Activated T-helper 1 cell treated with anti-CD3 and anti-CD28 coated beads, Interleukin-2, amount 50 U/mL, for 16 hours (primary cell): ENCODE measurements at places on chromosomes 4 and X.

DNA sequence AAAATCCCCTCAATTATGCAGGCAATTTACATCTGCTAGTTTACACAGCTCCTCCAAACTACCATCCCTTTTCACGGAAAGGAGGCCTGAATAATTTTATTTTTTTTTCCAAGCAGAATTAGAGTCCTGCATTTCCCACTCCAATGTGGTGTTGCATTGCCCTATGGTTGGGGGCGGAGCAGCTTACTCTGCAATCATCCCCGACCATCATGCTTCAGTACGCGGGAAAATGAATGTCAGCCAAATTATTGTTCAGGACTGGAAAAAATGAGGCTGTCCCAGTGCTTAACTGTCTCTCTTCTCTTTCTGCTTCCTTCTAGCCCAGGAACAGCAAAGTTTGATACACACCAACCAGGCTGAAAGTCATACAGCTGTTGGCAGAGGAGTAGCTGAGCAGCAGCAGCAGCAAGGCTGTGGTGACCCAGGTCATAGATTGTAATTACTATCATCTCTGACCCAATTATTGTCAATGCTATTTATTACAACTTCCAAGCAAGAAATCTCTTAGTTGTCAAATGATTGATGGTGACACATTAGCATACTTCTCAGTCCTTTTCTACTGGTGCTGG, 28.3 kb downstream of the MMRN1 start:
- DNase-seq = no peak

DNA sequence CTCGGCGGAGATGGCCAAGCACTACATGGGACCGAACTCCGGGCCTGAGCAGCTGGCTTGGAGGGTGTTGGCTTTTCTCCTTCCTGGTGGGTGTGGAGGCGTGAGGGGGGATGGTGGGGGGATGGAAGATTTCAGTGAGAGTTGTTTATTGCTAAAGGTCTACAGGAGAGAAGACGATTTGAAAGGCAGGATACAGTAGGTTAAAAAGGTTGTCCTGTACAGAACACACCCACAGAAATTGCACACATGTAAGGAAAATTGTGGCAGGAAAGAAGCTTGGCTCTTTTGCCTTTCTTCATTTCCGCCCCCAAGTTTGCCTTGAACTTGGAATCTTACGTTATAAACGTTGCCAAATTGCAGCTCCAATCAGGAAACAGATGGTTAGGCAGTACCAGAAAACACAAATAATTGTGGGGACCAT, 74.1 kb upstream of the STOX2 start:
- DNase-seq = no peak

- DNase-seq = no peak
Observed at GRCh38 chr4:33058998-33059397, 2338.8 kb downstream of the PCDH7 start.

DNA sequence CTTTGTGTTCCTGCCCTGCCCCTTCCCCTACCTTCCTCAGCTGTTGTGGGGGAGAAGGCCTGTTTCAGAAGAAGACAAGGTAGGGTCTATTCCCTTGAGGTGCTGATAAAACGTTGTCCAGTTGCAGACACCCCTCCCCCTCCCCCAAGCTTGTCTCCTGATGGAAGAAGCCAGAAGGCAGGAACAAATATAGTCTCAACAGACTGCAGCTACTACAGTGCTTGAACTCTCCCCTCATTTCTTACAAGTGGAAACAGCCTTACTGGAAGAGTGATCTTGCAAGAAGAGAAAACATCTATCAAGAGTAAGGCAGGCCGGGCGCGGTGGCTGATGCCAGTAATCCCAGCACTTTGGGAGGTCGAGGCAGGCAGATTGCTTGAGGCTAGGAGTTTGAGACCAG, 11.0 kb upstream of the MAP7D3 start:
- no peak for DNase-seq

DNA sequence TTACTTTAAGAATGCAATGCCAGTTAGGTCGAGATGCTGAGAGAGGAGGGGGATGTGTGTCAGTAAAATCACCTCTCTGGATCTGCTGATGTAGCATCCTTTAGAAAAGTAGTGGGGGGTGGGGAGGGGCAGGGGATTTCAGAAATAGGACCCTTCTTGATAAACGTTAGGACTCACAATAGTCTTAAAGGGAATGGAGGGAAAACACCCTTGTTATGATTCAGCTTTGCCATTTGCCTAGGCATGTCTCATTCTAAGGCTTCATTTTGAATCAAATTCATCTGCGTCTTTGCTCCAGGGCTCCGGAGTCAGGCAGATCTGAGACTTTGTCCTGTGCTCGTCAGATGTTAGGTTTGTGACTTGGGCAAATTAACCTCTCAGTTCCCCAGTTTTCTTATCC, 879 bp downstream of the SH2D1A start:
- no peak for DNase-seq

DNA sequence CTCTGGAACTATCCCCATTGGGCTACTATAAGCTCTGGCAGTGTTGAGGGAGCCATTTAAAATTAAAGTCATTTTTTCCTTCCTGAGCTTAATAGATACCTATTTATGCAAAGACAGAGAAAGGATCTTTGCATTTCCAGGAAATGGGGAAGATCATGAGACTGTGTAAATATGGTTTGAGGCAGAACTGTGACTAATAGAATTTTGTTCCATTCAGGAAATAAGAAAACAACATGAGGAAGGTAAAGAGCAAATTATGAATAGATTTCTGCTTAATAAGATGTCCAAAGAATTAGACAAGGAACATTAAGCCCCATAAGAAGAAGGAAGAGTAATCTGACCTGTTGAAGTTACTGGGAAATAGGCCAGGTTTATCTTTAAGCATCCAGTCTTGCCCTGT, 17.8 kb upstream of the TBC1D19 start:
- no peak for DNase-seq

DNA sequence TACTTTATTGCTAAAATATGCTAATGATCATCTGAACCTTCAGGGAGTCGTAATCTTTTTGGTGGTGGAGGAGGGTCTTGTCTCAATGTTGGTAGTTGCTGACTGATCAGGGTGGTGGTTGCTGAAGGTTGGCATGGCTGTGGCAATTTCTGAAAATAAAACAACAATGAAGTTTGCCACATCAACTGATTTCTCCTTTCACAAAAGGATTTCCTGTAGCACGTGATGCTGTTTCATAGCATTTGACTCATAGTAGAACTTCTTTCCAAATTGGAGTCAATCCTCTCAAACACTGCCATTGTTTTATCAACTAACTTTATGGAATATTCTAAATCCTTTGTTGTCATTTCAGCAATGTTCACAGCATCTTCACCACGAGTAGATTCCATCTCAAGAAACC, 19.3 kb downstream of the DDIT4L start:
- DNase-seq = no peak

DNA sequence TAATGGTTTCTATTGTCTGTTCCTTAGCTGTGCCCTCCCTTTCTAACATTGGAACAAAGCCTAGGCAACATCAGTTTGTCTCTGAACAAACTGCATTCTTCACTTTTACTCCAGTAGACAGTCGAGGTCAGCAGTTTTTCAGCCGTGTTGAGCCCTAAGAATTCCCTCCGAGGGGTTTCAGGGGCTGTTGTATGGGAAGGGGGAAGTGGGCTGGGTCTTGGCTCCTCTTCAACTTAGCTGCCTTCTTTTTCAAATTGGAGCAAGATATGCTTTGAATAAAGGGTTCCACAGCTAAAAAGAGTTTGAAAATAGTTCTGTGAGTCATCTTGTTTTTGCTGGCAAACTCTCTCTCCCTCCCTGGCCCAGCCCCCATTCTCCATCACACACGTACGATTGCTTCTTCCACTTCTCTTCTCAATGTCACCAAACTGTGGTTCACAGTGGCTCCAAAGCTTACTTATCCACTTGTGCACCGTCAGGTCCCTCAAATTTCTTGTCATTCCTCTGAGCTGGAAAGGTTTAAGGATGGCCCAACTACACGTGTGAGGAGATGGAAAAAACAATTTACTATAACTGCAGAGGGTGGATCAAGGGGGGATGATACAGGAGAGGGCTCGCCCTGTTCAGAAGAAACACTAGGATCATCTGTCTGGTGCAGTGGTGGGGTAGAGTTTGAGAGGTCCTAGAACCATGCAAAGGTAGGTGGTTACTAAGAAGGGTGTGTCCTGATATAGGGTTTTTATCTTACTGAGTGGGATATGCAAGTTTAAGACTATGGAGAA, 9.2 kb upstream of the MAML3 start:
- DNase-seq = no peak

- no peak for DNase-seq
Observed at GRCh38 chrX:48592971-48593370, 4.3 kb upstream of the WDR13 start.

- no peak for DNase-seq
Observed at GRCh38 chr4:92261256-92261655, 42.5 kb upstream of the GRID2 start.
